ENCODE measurements at places on chromosomes 5 and 9. TPM values are rescaled to one million over a fixed set of nuclear protein-coding genes. Genes with fewer than 3 reads are reported as not detected.
A peak's percentile ranks its signal among the peaks of the same experiment; 100 is the strongest.

- peak overlapping the region; percentile 66 for H3K27ac ChIP-seq
- H3K4me3 ChIP-seq = peak overlapping the region; percentile 78
- H3K27me3 ChIP-seq = no peaks in the 10 kb centered on the region
- H3K36me3 ChIP-seq = no peaks in the 10 kb centered on the region
- peaks cover 34% of the 10 kb centered on the region for H3K4me1 ChIP-seq
Measured at GRCh38 chr5:154756009-154756867, 1.1 kb downstream of the LARP1 start.

- DNase-seq = no peak
- no peak overlapping the region for H3K27ac ChIP-seq
- no peaks in the 10 kb centered on the region for H3K4me1 ChIP-seq
Measured at GRCh38 chr5:154095904-154096303, 57.1 kb downstream of the MFAP3 start.

DNA sequence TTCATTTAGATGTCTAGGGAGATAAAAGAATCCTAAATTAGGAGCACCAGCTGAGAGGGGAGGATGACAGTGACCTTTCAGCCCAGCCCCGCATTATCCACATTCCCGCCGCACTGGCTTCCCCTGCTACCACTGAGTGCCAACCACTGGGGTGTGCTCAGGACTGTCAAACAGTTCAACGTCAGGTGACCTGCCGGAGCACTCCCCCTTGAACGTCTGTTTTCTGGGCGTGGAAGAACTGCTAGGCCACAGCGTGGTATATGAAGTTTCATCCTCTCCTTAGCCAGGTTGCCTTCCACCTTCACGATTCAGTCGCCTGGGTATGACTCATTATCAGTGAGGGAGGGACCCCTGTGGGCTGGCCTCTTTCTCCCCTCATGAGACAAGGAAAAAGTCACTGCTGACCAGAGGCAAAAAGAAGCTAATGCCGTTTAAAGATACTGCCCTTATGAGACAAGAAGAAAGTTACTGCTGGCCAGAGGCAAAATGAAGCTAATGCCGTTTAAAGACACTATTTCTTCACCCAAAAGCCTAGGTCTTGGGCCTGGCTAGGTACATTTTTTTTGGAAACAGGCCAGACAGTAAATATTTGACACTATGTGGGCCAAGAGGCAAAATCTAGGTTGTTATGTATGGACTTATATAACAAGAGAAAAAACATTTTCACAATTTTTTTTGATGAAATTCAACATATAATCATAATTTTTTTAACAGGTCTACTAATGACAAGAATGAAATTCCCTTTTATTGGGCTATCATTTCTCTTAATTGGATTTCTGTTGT is 4.6 kb downstream of the NMRK1 start:
- no peak overlapping the region for H3K4me3 ChIP-seq
- DNase-seq = peak; percentile 25
- peaks cover 36% of the 10 kb centered on the region for H3K36me3 ChIP-seq
- no peaks in the 10 kb centered on the region for H3K27me3 ChIP-seq
- H3K4me1 ChIP-seq = peaks cover 24% of the 10 kb centered on the region
- H3K27ac ChIP-seq = peak overlapping the region; percentile 43

DNA sequence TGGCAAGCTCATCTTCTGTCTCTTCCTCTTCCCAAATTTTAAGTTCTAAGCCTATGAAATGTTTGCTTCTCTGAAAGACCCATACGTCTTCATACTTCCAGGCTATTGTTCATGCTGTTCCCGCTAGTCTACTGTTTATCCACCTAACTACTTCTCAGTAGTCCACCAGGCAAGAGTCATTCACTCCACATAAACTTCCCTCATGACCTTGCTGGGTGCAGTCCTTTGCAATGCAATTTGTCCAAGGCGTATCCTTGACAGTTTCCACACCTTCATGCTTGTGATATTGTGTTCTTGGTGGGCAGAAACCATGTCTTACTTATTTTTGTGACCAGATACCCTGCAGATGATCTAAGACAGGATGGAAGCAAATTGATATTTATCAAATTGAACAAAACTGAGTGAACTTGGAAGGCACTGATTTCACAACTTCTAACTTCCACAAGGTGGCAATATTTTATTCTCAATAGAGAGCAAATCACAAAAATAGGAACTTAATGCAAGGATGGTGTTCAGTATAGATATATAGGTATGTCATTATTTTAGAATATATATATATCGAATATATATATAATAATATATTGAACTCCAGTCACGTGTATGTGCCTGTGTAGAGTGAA is 30.3 kb downstream of the TYRP1 start:
- DNase-seq = no peak
- no peaks in the 10 kb centered on the region for H3K27me3 ChIP-seq
- H3K4me3 ChIP-seq = no peak overlapping the region
- no peak overlapping the region for H3K27ac ChIP-seq

GRCh38 chr9:76704593-76705204 is 59.5 kb upstream of the PCA3 start:
- H3K36me3 ChIP-seq = no peaks in the 10 kb centered on the region
- no peak overlapping the region for H3K27ac ChIP-seq
- H3K27me3 ChIP-seq = peaks cover 11% of the 10 kb centered on the region
- no peak for DNase-seq

DNA sequence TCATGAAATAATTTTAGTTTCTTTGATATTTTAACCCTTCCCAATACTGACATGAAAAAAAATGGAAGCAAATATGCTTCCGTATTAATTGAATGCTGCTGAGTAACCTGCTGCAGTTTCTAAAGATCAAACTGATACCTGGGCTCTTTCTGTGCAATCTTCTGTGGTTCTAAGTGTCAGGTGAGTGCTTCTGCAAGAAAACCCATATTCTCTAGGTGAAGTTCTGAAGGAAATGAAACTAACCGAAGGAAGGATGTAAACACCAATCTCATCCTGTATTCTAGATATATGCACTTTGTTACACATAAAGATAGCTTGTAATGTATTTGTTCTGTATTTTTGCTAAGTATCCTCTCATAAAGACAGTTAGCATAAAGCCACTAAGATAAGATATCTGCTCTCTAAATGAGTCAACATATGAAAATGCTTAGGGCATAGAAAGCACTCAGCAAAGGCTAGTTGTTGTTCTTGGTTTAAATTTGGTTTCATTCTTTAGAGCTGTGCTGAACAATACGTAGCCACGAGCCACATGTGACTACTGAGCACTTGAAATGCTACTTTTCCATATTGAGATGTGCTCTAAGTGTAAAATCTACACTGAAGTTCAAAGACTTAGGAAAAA is 52.0 kb downstream of the ITGA2 start:
- no peaks in the 10 kb centered on the region for H3K27me3 ChIP-seq
- no peak for DNase-seq
- H3K4me3 ChIP-seq = peak overlapping the region; percentile 41
- H3K4me1 ChIP-seq = peaks cover 19% of the 10 kb centered on the region
- peak overlapping the region; percentile 64 for H3K27ac ChIP-seq
- no peaks in the 10 kb centered on the region for H3K36me3 ChIP-seq

- no peaks in the 10 kb centered on the region for H3K36me3 ChIP-seq
- no peak overlapping the region for H3K27ac ChIP-seq
- H3K4me3 ChIP-seq = no peak overlapping the region
- peaks cover 9% of the 10 kb centered on the region for H3K4me1 ChIP-seq
Measured at GRCh38 chr9:114307899-114308267, 15.0 kb upstream of the ORM1 start.

- H3K4me3 ChIP-seq = no peak overlapping the region
- H3K27me3 ChIP-seq = no peaks in the 10 kb centered on the region
- H3K4me1 ChIP-seq = no peaks in the 10 kb centered on the region
- no peak overlapping the region for H3K27ac ChIP-seq
- no peaks in the 10 kb centered on the region for H3K36me3 ChIP-seq
Measured at GRCh38 chr5:142600611-142601358, 85.1 kb downstream of the FGF1 start.

GRCh38 chr5:178387061-178387855 is 154.7 kb upstream of the PHYKPL start:
- H3K4me1 ChIP-seq = no peaks in the 10 kb centered on the region
- no peak for DNase-seq
- H3K27ac ChIP-seq = no peak overlapping the region
- peaks cover 37% of the 10 kb centered on the region for H3K27me3 ChIP-seq

DNA sequence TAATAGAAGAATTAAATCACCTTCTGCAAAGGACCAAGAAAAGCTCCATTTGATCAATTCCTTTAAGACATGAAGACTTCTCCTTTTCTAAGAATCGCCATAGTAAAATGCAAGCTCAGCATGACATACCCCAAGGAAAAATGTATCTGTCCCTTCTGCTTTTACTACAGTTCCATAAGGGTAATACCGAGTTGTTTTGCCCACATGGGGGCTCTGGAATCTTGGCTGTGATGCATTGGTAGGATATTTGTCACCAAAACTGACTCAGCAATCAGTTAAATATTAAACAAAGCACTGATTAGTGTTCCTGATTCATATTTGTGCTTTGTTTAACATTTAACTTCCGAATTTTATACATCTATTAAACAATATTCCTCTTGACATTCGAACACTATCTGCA is 24.3 kb upstream of the KCNIP1 start:
- DNase-seq = no peak
- H3K27me3 ChIP-seq = peaks cover 10% of the 10 kb centered on the region
- no peaks in the 10 kb centered on the region for H3K4me1 ChIP-seq
- no peak overlapping the region for H3K4me3 ChIP-seq
- H3K27ac ChIP-seq = no peak overlapping the region

- H3K36me3 ChIP-seq = no peaks in the 10 kb centered on the region
- H3K4me1 ChIP-seq = no peaks in the 10 kb centered on the region
- H3K27me3 ChIP-seq = no peaks in the 10 kb centered on the region
- H3K4me3 ChIP-seq = no peak overlapping the region
Measured at GRCh38 chr5:55847837-55848236, 3.3 kb upstream of the IL31RA start.

DNA sequence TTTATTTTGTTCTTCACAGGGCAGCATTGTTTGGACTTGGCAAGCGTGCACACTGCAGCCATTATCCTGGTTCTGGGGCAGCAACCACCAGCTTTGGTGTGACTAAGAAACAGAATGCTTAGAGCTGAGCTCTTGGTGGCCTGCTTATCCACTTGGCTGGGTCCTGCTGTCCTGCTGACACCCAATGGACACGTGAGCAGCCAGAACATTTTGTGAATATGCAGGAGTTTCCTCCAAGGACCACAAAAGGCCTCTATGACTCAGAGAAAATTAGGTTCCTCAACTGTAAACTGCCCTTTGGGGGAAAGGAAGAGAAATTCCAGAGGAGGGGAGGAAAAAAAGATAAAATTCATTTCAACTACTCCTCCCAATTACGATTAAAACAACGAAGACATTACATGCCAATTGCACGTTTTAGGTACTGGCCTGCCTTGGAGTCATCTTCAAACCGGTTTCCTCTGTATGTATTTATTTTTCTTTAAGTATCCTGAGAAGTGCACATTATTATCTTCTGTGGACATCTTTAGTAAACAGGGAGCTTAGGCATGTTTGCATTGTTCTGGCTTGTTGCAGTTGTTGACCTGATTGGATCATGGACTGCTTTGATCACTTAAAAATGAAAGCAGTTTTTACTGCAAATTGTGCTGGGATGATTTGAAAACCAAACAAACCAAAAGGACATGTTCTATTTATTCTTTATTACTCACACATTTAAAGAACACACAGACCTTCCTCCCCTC is 82.3 kb upstream of the TLE4 start:
- no peak overlapping the region for H3K4me3 ChIP-seq
- no peak overlapping the region for H3K27ac ChIP-seq
- no peaks in the 10 kb centered on the region for H3K36me3 ChIP-seq
- H3K4me1 ChIP-seq = no peaks in the 10 kb centered on the region
- no peaks in the 10 kb centered on the region for H3K27me3 ChIP-seq

DNA sequence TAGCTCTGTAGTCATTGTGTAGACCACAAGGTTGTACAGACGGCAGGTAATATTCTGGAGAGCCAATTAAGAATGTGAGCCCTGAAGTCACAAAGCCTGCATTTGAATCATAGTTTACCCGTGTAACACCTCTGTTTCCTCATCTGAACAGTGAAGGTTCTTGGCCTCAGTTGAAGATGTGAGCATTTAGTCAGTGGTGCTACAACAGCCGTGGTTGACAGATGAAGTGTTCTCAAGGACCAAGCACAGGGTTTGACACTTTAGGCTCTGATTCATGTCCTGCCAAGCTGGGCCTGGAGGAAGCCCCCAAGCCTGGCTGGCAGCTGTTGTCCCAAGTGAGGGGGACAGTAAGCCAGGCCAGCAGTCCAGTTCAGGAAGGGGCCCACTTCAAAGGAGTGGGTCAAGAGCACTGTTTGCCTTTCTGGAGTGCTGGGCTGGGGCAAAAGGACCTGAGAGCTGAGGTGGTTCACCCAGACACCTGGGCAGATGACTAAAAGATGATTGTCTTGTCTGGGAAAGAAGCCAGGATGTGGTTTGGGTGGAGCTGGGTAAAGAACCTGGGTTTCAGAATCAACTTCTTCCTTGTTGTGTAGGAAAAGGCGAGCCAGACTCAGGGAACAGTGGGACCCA is 20.7 kb downstream of the FAXDC2 start:
- H3K4me1 ChIP-seq = peaks cover 30% of the 10 kb centered on the region
- H3K27ac ChIP-seq = peak overlapping the region; percentile 70
- peak overlapping the region; percentile 48 for H3K4me3 ChIP-seq
- H3K27me3 ChIP-seq = no peaks in the 10 kb centered on the region
- no peaks in the 10 kb centered on the region for H3K36me3 ChIP-seq

DNA sequence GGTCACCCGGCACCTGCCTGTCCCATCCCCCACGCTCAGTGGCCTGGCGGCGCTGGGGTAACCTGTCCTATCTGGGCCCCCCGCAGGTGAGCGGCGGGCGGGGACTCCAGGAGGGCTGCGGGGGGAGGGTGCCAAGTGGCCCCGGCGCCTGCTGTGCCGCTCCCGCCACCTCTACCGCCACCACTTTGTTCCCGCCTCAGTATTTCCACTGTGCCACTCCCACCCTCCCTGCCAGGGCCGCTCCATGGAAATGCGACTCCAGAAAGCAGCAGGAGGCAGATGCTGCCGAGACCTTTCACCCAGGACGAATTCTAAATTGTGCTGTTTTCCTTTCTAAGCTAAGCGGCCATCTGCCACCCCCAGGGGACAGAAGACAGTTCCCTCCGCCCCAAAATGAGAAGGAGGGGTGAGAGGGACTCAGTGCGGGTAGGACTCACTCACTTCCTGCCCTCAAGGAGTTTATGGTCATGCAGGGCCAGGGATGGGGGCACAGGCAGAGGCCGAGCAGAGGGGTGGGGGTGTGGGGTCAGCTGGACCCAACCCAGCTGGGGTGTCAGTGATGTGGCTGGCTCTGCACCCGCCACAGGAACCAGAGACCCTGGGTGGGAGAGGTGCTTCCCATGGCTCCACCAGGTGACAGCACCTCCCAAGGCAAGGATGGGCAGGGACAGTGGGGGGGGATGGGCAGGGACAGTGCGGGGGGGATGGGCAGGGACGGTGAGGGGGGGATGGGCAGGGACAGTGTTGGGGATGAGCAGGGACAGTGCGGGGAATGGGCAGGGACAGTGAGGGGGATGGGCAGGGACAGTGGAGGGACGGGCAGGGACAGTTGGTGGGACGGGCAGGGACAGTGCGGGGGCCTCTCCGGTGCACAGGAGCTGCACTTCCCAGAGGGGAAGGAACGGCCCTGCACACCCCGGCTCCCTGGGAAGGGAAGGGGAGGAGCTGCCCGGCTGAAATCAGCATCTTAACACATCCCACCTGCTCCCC is 17.8 kb downstream of the NOTCH1 start:
- H3K27me3 ChIP-seq = no peaks in the 10 kb centered on the region
- H3K27ac ChIP-seq = peak overlapping the region; percentile 28
- H3K4me1 ChIP-seq = peaks cover 55% of the 10 kb centered on the region
- DNase-seq = no peak
- H3K36me3 ChIP-seq = peaks cover 3% of the 10 kb centered on the region

Gene HRH2
- total RNA-seq = 5.5 TPM

Gene LHX3
- 0.42 TPM for total RNA-seq

Gene SEC16A
- total RNA-seq = 78.5 TPM

Gene SPATA31D4
- total RNA-seq = not detected

Gene HTR4
- total RNA-seq = not detected

Gene FREM1
- total RNA-seq = 0.26 TPM

Gene GCNT4
- 17.5 TPM for total RNA-seq

Gene PLPP7
- 0.58 TPM for total RNA-seq
